ENCODE measurements at places on chromosomes 4 and X.

DNA sequence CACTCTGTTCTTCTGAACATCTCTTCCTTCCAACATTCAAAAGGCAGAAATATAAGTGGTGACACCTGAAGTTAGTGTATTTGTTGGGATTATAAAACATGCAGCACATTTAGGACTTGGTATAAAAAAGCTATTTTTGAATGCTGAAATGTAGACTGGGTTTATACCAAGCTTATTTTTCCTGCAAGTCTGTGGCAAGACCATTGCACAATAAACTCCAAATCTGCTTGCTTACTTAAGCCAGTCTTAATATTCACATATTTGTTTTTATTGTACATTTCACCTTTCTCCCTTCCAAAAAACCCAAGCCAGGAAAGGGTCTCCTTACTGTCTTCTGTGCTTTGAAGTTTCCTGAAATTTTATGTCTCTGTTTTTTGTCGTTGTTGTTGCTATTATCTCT lies 63.7 kb downstream of the FHIP1A start:
- no peak for DNase-seq

DNA sequence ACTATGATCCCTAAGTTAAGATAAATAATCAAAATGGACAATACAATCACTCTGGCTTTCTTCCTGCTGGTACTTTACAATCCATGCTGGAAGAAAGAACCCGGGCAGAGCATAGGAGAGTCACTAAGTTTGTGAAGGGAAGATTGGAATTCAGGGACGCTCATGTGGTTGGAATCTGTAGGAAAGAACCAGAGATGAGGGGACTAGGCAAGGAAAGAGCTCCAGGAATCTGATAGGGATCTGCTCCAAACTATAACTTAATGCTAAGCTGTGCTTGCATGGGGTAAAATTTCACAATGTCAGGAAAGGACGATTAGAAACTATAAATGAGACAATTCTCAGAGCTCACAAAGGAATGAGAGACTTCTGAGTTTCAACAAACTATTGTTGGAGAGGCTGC lies 167.5 kb downstream of the ADGRA3 start:
- DNase-seq, result no peak

GRCh38 chrX:146481735-146482134 lies 327.8 kb upstream of the CXorf51B start:
- no peak for DNase-seq

DNA sequence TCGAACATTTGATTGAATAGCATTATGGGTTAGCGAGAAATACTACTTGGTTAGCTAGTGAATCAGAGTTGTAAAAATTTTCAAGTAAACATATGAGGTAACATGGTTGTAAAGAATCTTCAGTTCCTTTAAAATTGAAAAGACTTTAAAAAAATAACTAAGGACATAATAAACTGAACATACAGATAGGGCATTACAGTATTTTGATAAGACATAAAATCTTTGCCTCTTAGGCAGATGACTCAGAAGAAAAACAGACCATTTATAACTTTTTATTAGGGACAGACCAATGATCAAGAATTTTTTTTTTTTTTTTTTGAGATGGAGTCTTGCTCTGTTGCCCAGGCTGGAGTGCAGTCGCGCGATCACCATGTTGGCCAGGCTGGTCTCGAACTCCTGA lies 43.1 kb downstream of the PNMA5 start:
- DNase-seq, result no peak

DNA sequence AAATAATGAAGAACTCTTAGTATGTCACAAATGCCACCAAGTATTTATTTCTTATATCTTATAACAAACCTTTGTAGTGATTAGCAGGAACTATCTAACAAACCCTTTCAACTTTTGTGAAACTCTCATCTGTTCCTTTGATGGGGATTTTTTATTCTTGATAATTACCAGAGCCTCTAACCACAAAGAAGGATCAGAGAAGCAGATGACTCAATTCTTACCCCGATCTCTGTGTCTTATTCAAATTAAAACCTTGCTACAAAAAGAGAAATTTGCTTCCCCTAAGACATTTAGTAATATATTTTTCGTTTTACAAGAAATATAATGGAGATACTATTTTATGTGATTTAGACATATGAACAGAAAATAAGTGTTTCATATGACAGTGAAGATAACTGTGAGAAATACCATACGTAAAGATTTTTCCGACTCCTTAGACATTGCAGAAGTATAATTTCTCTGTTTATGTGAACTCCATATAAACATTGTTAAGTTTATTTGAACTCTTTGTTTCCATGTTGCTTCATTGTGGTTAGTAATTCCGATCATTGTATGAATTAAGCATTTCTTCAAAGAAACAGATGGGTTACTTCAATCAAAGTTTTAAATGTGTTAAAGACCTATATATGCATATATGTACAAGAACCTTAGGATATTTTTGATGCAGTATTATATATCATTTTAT lies 205.4 kb downstream of the CFAP299 start:
- no peak for DNase-seq
